ENCODE measurements at places on chromosomes 4 and X.

- no peak for DNase-seq
These were observed 341 bp upstream of the PRPS2 start for GRCh38 chrX:12790885-12791256.

- DNase-seq, result no peak
These were observed 12.0 kb downstream of the EREG start for GRCh38 chr4:74376888-74377483.

DNA sequence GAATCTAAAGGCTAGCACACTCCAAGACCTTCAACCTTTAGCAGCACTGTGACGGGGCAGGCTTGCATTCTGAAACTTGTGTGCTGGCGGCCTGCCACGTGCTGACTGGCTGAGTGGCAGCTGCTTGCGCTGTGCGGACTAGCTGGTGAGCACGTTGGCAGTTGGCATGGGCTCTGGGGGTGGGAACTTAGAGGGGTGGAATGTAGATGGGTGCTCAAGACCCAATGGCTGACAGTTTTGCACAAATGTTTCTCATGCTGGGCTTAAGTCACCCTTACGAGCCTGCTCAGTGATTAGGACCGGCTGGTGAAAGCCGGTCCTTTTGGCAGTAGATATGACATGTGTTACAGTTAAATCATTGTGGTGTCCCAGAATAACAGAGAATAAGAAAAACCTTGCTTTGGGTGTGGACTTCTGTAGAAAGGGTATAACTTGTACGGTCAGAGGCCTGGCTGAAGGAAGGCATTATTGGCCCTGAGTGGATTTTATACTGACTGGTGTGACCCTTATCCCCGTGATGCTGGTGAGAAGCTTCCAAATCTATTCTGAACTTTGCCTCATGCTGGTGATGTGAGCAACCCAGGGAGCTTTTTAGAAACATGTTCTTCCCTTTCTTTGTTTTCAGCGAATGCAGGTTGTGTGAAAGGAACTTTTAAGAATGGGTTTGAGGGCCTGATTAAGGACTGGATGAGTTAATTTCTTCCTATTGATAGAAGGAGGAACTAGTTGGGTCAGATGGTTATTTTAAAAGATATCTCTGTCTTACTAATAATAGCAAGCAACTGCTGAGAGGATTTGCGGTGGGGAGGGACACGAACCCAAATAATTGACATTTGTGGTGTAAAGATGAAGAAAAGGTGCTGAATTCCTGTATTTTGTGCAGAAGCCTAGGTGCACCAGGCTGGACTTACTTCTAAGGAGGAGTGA, 107.4 kb upstream of the SLC4A4 start:
- no peak for DNase-seq

- no peak for DNase-seq
These were observed 52.4 kb upstream of the IGFBP7 start for GRCh38 chr4:57162499-57163019.

DNA sequence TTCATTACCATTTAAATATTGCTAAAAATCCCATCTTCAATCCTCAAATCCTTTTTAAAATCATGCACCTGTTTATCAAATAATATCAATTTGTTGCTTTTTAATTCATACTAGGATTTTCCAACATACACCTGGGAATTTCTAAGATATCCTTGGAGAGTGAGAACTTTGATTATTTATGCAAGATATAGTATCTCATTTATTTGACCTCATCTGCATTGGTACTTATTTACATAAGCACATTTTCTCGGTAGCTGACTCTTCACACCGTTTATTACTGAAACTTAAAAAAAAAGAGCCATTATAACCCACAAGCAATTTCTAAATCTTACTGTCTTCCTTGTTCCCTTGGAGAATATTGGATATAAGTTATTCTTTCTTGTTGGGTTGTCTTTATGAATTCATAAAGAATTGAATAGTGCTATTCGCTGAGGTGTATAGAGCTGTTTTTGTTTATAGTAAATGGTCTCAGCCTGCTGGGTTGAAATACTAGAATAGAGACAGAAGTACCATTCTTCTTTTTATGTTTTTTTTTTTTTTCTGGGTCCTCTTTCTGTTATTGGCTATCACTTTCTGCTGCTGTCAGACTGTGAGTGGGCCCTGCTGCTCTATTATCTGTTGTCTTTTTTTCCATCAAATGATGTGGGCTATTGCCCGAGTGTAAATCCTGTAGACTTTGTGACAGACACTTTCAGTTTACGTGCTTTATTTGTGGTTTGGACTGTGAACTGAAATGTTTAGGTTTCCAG, 2.9 kb downstream of the UGT8 start:
- DNase-seq, result no peak

Measured in mesothelial cell of epicardium (in vitro differentiated cells).